CD4-positive, alpha-beta T cell treated with Interleukin-4 for 1 hour (primary cell): ENCODE measurements at places on chromosomes 3 and 15.

DNA sequence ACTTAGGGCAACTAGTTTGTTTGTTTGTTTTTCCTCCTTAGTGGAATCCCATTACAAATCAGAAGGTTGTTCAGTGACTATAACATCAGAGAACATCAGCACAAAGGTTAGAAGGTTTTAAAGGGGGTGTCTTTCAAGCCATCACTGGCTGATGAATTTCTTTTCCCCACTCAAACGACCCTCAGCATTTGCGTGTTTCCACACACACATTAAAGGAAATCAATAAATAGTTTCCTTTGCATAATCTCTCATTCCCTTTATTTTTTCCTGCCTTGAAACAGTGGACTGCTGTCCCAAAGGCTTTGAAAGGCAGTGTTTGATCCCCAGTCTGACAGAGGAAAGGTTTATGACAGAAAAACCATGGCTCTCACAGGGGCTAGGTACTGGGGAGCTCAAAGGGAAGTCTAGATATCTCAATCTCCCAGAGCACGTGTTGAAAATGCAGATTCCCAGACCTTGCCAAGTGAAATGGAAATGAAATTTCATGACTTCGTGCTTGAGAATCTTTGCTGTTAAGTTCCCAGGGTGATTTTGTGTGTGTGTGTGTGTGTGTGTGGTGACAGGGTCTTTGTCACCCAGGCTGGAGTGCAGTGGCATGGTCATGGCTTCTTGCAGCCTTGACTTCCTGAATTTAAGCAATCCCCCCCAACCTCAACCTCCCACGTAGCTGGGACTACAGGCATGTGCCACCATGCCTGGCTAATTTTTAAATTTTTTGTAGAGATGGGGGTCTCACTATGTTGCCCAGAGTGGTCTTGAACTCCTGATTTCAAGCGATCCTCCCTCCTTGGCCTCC, 2.2 kb upstream of the INTS14 start:
- no peak for DNase-seq

DNA sequence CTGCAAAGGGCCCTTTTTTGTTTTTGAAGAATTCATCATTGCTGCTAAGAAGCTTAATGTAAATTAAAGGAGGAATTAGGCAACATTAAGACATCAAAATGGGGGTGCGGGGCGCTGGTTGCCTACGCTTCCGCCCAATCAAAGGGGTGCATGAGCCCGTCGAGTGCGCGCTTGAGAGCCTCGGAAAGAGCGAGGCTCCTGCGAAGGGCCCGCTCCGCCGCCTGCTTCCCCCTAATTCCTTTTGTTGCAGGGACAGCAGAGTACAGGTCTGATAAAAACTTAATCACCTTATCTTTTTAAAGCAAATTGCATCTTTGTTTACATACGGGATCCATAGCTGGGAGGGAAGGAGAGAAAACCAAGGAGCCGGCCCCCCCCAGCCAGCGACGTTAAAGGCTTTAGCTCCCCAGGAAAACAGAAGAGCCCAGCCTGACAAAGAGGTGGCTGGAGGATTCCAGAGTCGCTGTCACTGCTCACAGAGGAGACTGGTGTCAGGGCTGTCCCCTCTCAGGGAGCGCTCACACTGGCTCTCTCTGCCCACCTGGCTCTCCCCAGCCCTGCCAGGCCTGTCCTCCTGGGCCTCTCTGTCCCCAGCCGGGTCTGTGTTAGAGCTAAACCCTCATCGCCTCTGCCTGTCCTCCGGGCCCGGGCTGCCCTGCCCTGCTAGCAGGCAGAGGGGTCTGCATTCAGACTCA, 67.3 kb downstream of the DNAJB8 start:
- DNase-seq = no peak

DNA sequence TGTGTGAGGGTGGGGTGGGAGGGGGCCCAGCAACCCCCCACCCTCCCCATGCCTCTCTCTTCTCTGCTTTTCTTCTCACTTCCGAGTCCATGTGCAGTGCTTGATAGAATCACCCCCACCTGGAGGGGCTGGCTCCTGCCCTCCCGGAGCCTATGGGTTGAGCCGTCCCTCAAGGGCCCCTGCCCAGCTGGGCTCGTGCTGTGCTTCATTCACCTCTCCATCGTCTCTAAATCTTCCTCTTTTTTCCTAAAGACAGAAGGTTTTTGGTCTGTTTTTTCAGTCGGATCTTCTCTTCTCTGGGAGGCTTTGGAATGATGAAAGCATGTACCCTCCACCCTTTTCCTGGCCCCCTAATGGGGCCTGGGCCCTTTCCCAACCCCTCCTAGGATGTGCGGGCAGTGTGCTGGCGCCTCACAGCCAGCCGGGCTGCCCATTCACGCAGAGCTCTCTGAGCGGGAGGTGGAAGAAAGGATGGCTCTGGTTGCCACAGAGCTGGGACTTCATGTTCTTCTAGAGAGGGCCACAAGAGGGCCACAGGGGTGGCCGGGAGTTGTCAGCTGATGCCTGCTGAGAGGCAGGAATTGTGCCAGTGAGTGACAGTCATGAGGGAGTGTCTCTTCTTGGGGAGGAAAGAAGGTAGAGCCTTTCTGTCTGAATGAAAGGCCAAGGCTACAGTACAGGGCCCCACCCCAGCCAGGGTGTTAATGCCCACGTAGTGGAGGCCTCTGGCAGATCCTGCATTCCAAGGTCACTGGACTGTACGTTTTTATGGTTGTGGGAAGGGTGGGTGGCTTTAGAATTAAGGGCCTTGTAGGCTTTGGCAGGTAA, 8.1 kb downstream of the FAM131A start:
- no peak for DNase-seq

DNA sequence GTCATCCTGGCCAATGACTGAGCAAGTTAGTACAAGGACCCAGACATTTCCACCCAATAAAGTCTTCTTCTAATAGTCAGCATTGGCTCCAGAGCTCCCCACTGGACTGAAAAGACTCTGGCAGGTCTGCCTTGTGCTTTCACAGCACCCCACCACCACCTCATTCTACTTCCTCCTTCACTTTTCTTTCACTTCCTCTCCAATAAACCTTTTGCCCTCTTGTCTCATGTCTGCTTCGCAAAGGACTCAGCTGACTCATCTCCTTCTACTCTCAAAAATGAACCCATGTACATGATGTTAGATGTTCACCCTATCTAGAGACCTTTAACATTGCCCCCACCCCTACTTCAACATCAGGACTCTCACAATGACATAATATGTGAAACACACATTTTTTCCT, 181.0 kb upstream of the PPP2R3A start:
- DNase-seq = no peak

DNA sequence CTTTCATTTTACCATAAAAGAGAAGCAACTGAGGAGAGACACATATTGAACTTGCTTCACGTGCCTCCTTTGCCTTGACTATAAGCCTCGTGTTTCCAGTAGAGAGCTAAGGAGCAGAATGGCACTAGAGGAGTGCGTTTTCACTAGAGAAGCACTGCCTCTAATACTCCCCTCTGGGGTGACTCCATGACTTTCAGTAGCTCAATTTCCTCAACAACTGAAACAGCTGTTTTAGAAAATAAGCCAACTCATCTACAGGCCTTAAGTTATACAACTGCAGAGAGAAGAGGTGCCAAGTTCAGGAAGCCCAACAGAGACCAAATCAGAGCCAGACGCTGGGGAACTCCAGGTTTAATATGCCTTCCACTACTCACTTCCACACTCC, 1.9 kb downstream of the UBP1 start:
- peak; percentile 20 for DNase-seq

DNA sequence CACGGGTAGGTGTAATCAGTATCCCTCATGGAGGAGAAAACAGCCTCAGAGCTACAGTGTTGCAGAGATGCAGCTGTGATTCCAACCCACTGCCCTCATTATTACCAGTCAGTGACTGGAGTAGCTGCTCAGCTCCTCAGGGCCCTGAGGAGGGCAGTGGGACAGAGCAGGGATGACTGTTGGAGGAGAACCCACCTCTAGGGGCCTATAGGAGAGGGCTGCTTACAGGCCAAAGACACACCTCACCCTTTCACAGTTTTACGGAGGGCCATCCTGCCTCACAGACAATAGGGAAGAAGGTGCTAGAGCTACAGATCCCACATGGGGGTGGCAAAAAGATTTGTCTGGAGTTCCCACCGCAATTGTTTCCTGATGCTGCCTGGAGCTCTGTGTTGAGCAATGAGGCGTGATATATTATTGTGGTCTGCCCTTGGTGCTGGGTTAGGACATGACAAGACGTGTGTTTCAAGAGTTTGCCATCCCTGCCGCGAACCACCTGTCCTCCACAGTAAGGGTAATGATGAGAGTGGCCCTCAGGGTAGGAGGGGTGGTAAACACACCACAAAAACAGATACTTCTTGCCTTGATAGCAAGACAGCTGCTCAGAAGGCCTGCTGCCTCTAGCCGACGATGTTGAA, 140.5 kb upstream of the TPM1 start:
- DNase-seq = no peak

GRCh38 chr15:62977952-62978811, 64.4 kb upstream of the TPM1 start:
- no peak for DNase-seq

DNA sequence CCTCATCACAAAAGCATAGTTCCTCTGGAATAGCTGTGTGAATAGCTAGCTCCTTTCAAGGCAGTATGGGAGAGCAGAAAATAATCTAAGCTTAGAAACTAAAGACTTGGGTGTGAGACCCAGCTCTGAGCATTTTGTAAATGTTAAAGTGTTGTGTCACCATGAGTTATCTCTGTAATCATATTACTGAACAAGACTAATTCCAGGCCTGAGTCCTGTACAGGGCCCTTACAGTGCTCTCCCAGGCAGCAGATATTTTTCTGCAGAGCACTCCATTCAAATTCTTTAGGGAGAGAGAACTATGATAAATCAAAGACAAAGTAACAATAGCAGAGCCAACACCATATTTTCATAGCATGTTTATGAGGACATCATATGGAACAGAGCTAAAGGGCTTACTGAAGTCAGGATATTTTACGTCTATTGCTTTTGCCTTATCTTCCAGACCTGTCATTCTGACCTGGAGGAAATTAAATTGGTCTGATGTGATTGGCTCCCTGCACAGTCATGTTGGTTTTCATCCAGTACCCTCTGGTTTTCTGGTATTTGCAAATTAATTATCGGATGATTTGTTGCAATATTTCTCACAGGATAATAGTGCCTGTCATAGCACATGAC, 172.6 kb upstream of the PPP2R3A start:
- DNase-seq = no peak

GRCh38 chr3:79886204-79886603, 118.4 kb upstream of the ROBO1 start:
- DNase-seq = no peak

GRCh38 chr15:31338879-31339557, 12.4 kb downstream of the KLF13 start:
- DNase-seq = peak; percentile 53

- DNase-seq = no peak
These were observed 535 bp downstream of the C2CD4B start for GRCh38 chr15:62164396-62165103.

DNA sequence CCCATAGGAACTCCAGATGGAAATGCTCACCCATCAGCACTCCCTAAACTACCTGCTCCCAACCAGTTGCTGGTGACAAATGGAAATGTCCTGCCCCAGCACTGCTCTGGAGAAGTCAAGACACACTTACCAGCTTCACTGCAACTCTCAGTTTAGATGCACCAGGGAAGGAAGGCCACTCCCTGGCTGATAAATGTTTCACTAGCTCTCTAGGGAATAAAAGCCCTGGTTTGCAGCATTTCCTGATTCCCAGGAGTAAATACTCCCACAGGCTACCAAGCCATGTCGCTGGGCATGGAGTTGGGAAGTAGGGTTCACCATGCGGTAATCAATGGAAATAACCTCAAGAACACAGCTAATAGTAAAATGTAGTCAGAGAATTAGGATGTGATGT, 112.0 kb upstream of the NEO1 start:
- DNase-seq = no peak

GRCh38 chr3:38985581-38985980, 66.2 kb downstream of the SCN11A start:
- no peak for DNase-seq

DNA sequence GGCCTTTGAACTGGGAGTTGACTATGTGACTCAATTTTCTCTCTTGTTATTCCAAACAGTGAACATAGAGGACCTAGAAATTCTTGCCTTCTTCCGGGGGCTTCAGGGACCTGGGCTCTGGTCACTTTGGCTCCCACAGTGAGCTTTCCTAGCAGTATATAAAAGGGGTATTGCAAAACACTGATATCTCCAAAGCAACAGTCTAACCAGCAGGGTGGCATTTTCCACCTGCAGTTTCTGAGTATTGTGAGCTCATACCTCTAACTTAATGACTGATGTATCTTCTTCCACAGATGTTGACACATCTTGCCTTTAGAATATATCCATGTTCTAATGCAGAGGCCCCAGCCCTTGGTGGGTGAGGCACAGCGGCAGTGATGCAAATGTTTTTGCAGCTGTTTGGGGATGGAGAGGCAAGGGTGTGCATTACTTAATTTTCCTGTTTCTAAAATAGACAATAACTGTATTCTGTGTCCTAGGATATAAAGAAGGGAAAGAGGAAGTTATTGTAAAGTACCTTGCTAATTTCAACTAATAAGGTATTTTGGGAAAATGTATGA, 45.7 kb upstream of the ADGRG7 start:
- DNase-seq = no peak

- no peak for DNase-seq
These were observed 513.1 kb upstream of the CBLB start for GRCh38 chr3:106381939-106382335.

DNA sequence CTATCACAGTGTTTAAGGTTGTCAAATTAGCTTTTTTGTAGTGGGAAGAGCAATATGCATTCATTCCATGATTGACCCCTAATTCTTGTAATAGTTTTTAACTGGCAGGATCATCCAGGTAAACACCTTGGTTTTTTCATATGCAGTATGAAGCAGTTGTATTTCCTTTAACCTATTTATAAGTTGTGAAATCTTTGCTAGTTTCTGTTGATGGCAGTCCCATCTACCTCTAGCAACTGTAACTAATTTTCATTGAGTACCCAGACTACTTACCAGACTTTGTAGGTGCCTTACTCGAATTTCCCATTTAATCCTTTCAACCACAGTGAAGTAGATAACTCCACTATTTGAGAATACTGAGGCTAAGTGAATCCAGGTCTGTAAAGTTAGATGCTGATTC, 6.1 kb downstream of the FXR1 start:
- no peak for DNase-seq

- no peak for DNase-seq
These were observed 3.8 kb downstream of the SCAMP2 start for GRCh38 chr15:74869372-74869725.

DNA sequence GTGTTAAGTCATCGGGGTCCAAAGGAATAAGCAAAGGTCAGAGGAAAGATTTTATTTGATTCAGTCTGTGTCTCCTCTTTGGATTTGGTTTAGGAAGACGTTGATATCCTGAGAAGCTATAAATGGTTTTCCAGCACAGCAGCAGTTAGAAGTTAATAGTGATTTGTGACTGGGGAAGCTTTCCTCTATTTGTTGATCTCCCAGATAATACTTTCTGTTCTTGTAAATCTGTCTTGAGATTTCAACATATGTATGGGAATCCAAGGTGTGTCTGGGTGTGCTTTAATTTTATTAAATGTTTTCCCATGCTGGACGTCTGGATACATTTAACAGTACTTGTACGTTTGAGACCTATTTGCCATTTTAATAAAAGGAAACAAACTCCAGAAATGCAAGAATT, 409.5 kb downstream of the ROBO1 start:
- DNase-seq = no peak
